Activated naive CD8-positive, alpha-beta T cell treated with anti-CD3 and anti-CD28 coated beads for 36 hours (primary cell): ENCODE measurements at places on chromosomes 5 and 9. TPM values are rescaled to one million over a fixed set of nuclear protein-coding genes. Genes with fewer than 3 reads are reported as not detected.

The WDR38 gene
- total RNA-seq, result not detected

The C5orf52 gene
- not detected for total RNA-seq

The BARX1 gene
- total RNA-seq, result 2.9 TPM

The LNPEP gene
- total RNA-seq, result 41.4 TPM

The LPAR1 gene
- total RNA-seq, result not detected

The FUBP3 gene
- total RNA-seq, result 50.8 TPM

The HACD4 gene
- 5.2 TPM for total RNA-seq

The WDR31 gene
- 2.4 TPM for total RNA-seq

The CMYA5 gene
- 0.29 TPM for total RNA-seq

The CDH6 gene
- not detected for total RNA-seq

The MLANA gene
- total RNA-seq, result not detected

The IL13 gene
- total RNA-seq, result 0.72 TPM

The GADD45G gene
- total RNA-seq, result 1.8 TPM

The SPINK7 gene
- total RNA-seq, result not detected

The RUFY1 gene
- 31.8 TPM for total RNA-seq
